Peyer's patch (tissue), 4 donors: ENCODE measurements at places on chromosomes 16 and 17. TPM values are rescaled to one million over a fixed set of nuclear protein-coding genes. Genes with fewer than 3 reads are reported as not detected.

CLEC18A gene
- total RNA-seq, result 0.83 TPM

DNA sequence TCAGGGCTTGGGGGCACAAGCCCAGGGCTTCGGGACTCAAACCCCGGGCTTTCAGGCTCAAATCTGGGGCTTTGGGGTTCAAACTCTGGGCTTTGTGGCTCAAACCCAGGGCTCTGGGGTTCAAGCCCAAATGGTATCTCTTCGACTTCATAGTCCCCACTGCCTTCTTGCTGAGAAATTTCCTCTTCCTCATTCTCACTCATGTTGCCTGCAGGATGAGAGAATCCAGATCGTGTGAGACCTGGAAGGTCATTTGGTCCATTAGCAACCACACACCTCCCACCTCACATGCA is 576 bp downstream of the ZNF768 start:
- no peak for DNase-seq

DNA sequence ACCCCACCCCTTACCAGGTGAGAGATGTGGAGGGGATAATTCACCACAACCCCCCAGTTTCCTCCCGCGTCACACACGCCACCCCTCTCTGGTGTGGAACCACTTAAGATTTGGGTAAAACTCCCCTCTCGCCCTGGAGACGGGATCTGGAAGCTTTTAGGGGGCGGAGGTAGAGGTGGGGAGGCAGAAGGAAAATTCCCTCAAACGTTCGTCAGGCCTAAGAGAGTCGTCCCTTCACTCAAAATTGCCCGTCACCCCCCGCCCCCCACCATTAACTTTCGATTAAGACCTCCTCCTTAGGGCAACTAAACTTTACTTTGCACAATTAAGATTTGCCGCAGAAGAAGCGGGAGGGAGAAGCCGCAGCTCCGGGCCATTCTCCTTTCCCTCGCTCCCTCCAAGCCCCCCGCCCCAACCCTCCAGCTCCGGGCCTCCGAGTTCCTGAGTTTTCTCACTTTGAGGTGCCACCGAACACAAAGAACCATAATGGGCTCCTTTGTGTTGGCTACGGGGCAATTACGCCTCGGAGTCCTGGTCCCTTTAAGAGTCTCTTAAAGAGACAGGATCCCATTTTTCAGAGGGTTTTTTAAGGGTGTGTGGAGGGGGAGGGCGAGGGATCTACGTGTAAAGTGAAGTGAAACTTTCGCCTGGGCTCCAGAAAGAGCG is 985 bp upstream of the FZD2 start:
- peak; percentile 71 for DNase-seq

DPEP2NB gene
- total RNA-seq, result not detected

- DNase-seq, result peak; percentile 28
These were observed 102.6 kb upstream of the ZNF750 start for GRCh38 chr17:82942166-82943130.

DNA sequence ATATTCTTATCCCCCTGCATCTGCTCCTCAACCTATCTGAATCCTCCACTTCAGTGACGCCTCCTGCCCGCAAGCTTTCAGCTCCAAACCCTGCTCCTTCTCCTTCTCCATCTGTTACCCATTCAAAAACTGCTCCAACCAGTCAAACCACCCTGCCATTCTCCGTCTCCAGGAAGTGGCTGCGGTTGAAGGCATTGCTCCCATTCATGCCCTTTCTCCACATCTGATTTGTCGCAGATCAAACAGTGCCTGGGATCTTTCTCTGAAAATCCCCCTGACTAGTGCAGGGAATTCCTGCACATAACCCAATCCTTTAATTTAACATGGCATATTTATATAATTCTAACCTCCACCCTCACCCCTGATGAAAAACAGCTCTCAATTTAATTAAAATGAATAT is 56.3 kb downstream of the SLFN5 start:
- no peak for DNase-seq

DNA sequence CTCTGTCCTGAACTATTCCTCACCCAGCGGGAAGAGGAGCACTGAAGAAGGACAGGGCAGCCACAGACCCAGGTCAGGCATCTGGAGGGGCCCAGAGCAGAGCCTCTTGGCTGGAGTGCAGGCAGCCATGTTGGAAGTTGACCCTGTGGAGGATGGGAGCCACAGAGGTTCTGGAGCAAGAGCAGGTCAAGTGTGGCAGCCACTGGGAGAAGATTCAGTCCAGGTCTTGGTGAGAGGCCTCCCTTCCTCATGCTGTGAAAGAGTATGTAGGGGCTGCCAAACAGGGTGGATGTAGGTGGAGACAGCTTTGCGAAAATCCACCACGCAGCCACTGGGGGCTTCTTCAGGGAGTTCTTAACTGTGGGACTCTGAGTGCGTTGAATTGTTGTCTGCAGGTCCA is 590 bp upstream of the CD79B start:
- no peak for DNase-seq

GRCh38 chr17:1010586-1010985 is 13.7 kb downstream of the TIMM22 start:
- no peak for DNase-seq

DNA sequence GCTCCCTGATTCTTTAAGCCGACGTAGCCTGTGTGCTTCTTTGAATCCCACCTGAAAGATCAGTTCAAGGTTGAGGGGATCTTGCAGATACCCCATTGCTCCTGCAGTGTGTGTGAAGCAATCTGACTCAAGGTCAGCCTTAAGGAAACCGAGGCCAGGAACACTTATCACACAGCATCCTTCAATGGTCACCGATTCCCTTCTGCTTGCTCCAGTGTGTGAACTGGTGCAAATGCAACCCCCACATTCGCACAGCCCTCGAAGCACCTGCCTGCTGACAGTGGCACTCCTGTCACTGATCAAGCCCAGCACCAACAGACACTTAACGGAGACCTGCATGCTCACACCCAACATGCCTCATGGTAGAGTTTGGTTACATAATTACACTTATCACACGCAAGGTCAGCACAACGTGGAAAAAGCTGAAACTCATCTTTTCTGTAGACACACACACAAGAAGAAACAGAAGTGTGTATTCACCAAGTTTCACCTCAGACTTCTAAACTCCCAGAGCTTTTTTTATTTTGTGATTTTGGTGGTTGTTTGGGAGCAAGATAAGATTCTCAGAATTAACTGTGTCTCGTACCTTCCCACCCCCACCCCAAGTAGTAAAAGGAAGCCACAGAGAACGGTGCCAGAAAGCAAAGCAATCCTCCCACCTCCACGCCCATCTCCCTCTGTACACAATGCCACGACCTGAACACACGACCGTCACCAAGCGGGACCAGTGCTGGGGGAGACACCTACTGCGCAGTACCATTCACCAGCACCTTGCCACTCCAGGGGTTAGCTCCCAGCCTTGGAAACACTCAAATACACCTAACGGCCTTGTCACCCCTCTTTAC is 37.2 kb downstream of the LITAFD start:
- no peak for DNase-seq

DNA sequence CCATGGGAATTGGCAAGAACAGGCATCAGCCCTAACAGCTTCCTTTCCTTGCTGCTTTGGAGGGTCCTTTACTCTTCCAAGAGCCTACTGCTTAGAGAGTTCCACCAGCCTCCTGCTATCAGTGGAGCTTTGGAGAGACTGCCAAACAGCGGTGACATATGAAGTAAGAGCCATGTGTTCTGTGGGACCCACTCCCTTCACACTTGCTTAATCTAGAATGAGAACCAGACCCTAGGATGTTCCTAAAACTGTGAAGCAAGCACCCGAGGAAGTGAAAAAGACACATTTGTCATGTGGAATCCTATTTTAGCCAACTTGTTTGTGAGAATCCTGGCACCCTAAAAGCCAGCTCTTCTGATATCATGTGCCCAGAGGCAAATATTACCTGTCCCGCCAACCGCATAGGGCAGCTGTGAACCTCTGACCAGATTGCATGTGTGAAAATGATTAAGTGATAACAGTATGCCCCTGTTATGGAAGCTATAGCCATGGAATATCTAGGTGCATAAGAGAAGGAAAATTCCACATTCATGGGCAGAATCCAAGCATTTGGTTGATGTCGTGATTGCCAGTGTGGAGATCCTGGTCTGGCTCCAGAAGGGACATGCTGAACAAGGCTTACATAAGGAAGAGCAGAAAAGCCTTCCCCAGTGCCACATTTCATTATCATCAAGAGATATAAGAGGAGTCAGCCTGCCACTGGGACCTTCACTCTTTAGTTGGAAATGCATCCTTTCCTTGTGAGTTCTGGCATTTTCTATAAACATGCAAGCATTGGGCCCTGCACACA is 18.7 kb downstream of the RCVRN start:
- no peak for DNase-seq

CIBAR2 gene
- not detected for total RNA-seq

GRCh38 chr17:6427279-6427781 is 7.6 kb downstream of the AIPL1 start:
- DNase-seq, result no peak

- no peak for DNase-seq
These were observed 31.5 kb upstream of the EMP2 start for GRCh38 chr16:10611825-10612342.

GRCh38 chr17:5809580-5810188 is 225.4 kb upstream of the NLRP1 start:
- DNase-seq, result no peak

CCL3 gene
- total RNA-seq, result not detected

ABCC6 gene
- 12.4 TPM for total RNA-seq

DNA sequence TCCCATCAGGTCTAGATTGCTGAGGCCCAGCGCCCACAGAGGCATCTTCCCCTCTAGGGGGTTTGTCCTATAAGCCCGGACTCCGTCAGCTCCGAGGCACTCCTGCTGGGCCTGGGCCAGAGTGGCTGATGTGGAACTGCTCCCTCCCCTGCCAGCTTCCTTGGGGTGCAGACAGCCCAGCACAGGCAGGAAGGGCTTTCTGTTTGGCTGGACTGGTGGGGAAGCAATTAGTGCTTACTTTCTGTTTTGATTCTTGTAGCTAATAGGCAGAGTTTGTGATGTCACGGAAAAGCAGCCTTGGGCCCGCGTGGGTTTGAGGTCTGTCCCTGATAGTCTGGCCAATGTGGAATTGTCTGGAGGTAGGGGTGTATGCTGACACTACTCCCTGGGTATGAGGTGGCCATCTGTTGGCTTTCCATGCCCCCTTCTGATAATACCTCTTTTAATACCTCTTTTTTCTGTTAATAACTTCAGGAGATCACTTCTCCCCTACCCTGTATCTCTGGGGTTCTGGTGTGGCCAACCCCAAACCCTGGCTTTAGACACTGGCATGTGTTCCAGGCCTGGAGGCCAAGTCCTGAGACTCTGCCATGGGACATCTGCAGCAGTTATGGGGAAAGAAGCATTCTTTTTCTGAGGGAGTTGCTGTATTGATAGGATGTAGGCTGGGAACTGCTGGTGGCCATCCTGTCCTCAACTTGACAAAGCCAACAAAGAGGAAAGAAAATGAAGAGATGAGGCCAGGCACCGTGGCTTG is 190.9 kb downstream of the RAB11FIP4 start:
- peak; percentile 59 for DNase-seq

KRTAP4-5 gene
- total RNA-seq, result not detected

- DNase-seq, result peak; percentile 56
These were observed 60.8 kb downstream of the TEX14 start for GRCh38 chr17:58630883-58631522.

GRCh38 chr17:81457401-81457800 is 55.2 kb downstream of the ACTG1 start:
- DNase-seq, result no peak
